ENCODE measurements at places on chromosomes 11 and 22. TPM values are rescaled to one million over a fixed set of nuclear protein-coding genes. Genes with fewer than 3 reads are reported as not detected.

The POGLUT3 gene
- total RNA-seq: 23.3 TPM

The LRRN4CL gene
- 2.0 TPM for total RNA-seq

The SGSM1 gene
- total RNA-seq: 3.8 TPM

The SCGB2A2 gene
- total RNA-seq: not detected

The HBG1 gene
- not detected for total RNA-seq

The SSTR3 gene
- total RNA-seq: not detected

The PANX2 gene
- 3.0 TPM for total RNA-seq

The OR5A1 gene
- total RNA-seq: not detected

The CDC45 gene
- total RNA-seq: 0.58 TPM

The PRSS23 gene
- total RNA-seq: 100 TPM

The C11orf54 gene
- total RNA-seq: 48.3 TPM

The CASP1 gene
- 106 TPM for total RNA-seq

The MISFA gene
- total RNA-seq: 4.6 TPM

The TCN2 gene
- 43.4 TPM for total RNA-seq

The BCO2 gene
- total RNA-seq: 7.7 TPM

The ESAM gene
- total RNA-seq: 164 TPM

The DDX25 gene
- 0.46 TPM for total RNA-seq

The NXPE1 gene
- total RNA-seq: not detected

The OR51B4 gene
- not detected for total RNA-seq

The MRGPRX2 gene
- total RNA-seq: not detected

The LRRC56 gene
- 3.2 TPM for total RNA-seq

The TSGA10IP gene
- total RNA-seq: not detected

The OR2D2 gene
- not detected for total RNA-seq

The APOA5 gene
- not detected for total RNA-seq

The OR2AG2 gene
- total RNA-seq: 0.14 TPM

The TTC38 gene
- total RNA-seq: 26.3 TPM

The MMP11 gene
- 1.9 TPM for total RNA-seq

The FGF3 gene
- total RNA-seq: not detected

The RRAS2 gene
- 47.1 TPM for total RNA-seq

The SAA2 gene
- total RNA-seq: 4.2 TPM

The MAP4K2 gene
- total RNA-seq: 28.9 TPM

The KRTAP5-11 gene
- total RNA-seq: not detected

The SMIM38 gene
- not detected for total RNA-seq

The CDKN1C gene
- 42.1 TPM for total RNA-seq

The BTG4 gene
- total RNA-seq: not detected

The KCNK4 gene
- total RNA-seq: not detected

The WT1 gene
- 1.5 TPM for total RNA-seq

The LMO1 gene
- total RNA-seq: not detected

The TTC28 gene
- 48.7 TPM for total RNA-seq

The PDGFD gene
- total RNA-seq: 5.0 TPM

The CHRDL2 gene
- 1.6 TPM for total RNA-seq

The OR52I2 gene
- not detected for total RNA-seq

The MUC6 gene
- total RNA-seq: not detected

The PARVG gene
- total RNA-seq: 65.9 TPM

The OR8G1 gene
- not detected for total RNA-seq

The MS4A3 gene
- not detected for total RNA-seq

The DDI1 gene
- total RNA-seq: not detected

The NEU3 gene
- total RNA-seq: 9.6 TPM

The YPEL1 gene
- 6.7 TPM for total RNA-seq

The APOBEC3F gene
- total RNA-seq: 9.0 TPM

The RAB3IL1 gene
- 10.6 TPM for total RNA-seq

The OR8K3 gene
- not detected for total RNA-seq

The TRPC6 gene
- 17.3 TPM for total RNA-seq

The RHOG gene
- 65.6 TPM for total RNA-seq

The MCAM gene
- 134 TPM for total RNA-seq

The PATE2 gene
- not detected for total RNA-seq

The TYR gene
- not detected for total RNA-seq

The ZNHIT2 gene
- total RNA-seq: 7.5 TPM

Measured in upper lobe of right lung (tissue), 1 donor.